ENCODE measurements at places on chromosomes 1 and 21.

DNA sequence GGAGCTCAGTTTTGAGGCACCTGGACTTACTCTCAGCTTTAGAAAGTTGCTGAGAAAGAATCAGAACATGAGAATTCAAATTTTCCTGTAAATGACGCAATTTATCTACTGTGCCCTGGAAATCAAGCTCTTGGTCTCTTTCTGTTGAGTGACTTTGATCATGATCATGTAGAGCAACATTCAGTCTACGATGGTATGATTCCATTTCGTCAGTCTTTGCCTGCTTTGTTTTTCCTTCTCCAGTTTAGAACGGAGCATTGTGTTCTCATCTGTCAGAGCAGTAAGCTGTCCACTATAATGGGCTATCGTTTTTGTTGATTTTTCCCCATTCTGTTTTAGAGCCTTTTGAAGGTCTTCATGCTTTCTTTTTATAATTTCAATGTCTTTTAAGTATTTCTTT is 20.7 kb downstream of the SFT2D2 start:
- DNase-seq = no peak

- no peak for DNase-seq
Observed at GRCh38 chr1:22711071-22711470, 432 bp downstream of the EPHB2 start.

- no peak for DNase-seq
Observed at GRCh38 chr1:227948493-227949260, 945 bp upstream of the WNT9A start.

DNA sequence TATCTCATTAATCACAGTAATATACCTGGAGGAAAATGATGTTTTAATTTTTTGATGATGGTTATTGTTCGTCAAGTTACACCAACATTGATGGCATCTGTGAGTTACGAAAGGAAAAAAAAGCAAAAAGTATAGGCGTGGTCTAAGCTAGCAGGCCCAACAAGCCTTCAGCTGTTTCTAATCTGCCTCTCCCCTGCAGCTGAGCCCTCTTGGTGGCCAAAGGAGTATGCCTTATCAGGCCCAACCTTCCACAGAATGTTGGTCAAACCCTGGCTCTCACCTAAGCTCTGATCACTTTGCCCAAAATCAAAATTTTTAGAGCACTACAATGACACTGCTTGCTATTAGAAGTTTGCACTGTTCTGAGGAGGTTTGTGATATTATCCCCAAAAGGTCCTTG is 4.9 kb downstream of the C1orf105 start:
- DNase-seq = no peak

DNA sequence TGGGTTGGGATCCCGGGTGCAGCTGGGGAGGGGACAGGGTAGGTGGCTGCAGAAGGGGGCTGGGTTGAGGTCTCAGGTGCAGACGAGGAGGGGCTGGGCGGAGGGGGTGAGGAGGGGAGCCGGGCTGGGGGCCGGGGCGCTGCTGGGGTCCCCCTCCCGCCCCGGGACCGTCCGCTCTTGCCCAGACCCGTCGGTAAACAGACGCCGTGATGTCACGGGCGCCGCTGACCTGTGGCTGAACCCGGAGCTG is 22.3 kb downstream of the DHRS3 start:
- no peak for DNase-seq

DNA sequence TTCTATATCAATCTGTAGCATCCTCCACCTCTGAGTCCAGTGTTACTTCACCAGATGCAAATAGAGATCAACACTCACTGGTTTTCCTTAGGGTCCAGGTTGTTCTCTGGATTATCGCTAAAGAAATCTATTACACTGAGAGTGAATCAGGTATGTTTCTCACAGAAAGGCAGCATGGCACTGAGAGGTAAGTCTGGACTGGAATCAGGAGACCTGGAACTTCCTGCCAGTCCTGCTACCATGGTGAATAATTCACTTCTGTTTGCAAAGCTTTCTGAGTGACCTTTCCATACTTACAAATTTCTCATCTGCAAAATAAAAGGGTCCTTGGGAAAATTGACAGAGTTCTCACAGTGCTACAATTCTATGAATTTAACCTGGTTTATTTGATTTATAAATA is 1583.3 kb downstream of the MRPL39 start:
- DNase-seq = no peak

DNA sequence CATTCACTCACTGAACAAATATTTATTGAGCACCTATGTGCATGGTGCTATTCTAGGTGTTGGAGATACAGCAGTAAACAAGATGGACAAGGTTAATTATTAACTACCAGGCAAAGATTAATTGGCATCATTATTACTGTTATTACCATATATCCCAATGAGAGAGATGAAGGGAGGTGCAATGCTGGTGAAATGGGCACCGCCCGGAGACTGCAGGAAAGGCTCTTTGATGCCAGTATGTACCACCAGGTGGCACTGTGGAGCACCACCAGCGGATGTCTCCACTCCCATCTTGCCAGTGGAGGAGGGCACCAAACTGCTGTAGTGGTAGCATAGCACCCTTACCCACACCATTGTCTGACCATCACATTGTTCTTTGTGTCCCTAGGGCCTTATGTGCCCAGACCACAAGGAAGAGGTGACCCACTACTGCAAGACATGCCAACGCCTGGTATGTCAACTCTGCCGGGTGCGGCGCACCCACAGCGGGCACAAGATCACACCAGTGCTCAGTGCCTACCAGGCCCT is 3.0 kb downstream of the TRIM46 start:
- DNase-seq = peak; percentile 60

GRCh38 chr1:201763455-201764140 is 65.4 kb upstream of the IPO9 start:
- peak; percentile 82 for DNase-seq

DNA sequence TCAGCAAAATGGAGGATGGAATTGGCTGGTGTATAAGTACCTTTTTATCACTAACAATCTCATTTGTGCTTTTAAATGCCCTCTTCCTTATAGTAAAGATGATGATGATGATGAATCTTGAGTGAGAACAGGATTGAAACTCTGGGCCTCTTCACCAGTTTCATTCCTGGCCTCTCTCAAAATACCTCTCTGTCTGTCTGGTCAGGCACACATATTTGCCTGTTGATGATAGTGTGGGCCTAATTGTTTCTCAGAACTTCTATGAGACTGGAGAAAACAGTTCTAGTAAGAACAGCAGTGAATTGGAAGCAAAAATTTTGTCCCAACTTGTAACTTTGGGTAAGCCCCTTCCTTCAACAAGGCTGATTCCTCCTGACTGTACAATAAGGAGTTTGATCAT is 94.4 kb upstream of the RGS4 start:
- peak; percentile 24 for DNase-seq

- DNase-seq = no peak
Observed at GRCh38 chr1:92085727-92086126, 5.6 kb downstream of the BTBD8 start.

GRCh38 chr1:6265151-6265550 is 4.3 kb upstream of the GPR153 start:
- no peak for DNase-seq

DNA sequence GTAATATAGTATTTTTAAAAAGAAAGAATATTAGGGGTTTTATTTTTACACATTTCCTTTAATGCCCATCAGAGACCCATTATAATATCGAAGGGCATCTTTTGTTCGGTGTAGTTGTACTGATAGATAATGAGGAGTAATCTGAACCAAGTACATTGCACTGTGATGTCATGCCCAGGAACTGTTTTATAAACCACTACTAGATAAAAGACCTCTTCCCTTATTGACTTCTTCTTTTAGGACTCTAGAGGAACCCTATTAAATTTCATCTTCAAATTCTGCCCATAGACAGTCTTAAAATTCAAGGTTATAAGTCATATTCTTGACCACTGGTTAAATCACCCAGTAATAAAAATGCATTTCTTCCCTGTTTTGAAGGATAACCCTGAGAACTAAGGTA is 206.5 kb downstream of the NRIP1 start:
- DNase-seq = no peak

- peak; percentile 33 for DNase-seq
Observed at GRCh38 chr21:24727803-24728440, 879.4 kb downstream of the MRPL39 start.

DNA sequence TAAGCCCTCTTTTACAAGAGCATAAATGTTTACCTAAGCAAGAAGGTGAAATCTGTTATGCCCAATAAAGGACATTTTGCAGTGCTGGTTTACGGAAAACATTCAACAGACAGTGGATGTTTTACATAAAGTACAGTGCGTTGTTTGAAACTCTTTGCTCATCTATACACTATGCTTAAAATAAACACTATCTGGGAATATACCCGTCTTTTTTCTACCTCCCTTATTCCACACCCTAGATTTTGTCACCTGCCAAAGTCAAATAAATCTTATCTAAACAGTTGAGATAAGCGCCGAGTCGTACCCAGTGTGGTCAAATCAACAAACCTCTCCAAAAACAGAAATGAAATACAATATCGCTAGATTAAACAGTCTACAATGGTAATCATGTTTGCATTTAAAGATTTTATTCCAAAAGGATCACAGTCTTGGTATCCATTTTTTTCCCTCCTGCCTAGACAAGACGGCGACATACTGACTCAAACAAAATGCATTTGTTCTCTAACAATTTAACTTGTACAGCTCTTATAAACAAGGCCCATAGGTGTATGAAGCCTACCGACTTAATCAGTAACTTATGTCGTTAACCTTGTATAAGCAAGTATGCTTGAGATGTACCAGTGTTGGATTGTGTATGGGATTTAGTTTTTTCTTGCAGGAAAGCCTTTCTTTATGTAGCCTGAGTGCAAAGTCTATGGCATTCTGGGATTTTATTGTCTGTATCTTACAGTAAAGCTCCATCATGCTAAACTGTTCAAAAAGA is 189.1 kb downstream of the FMN2 start:
- no peak for DNase-seq

GRCh38 chr1:44283524-44284173 is 70.4 kb downstream of the DMAP1 start:
- DNase-seq = no peak

GRCh38 chr1:154429118-154429517 is 24.0 kb downstream of the IL6R start:
- no peak for DNase-seq

- no peak for DNase-seq
Observed at GRCh38 chr1:38183096-38183495, 136.5 kb upstream of the POU3F1 start.

GRCh38 chr21:41258617-41259016 is 58.0 kb upstream of the FAM3B start:
- peak; percentile 30 for DNase-seq

GRCh38 chr1:157101149-157101548 is 1.5 kb upstream of the ETV3L start:
- no peak for DNase-seq

GRCh38 chr1:25807480-25808390 is 7.7 kb downstream of the SELENON start:
- no peak for DNase-seq

- DNase-seq = no peak
Observed at GRCh38 chr1:29392486-29393450, 156.4 kb downstream of the PTPRU start.

GRCh38 chr1:20279509-20279908 is 11.2 kb upstream of the VWA5B1 start:
- DNase-seq = peak; percentile 86

GRCh38 chr1:27435566-27436203 is 43.3 kb downstream of the GPR3 start:
- DNase-seq = no peak

DNA sequence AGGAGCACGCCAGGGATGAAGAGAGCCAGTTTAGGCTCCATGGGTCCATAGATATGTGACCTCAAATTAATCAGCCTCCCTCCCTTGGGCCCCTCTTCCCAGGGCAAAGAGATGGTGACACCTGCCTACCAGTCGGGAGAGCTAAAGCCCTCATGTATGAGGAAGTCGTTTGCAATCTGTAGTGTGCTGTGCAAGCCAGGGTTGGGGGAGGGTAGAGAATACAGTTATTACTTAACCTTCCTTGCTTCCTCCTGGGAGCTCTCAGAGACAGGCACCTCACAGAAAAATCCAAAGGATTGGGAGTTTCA is 4.0 kb downstream of the PGLYRP4 start:
- DNase-seq = no peak

- no peak for DNase-seq
Observed at GRCh38 chr1:196302981-196303380, 305.3 kb downstream of the KCNT2 start.

GRCh38 chr1:54989473-54989872 is 9.0 kb downstream of the TMEM61 start:
- no peak for DNase-seq

GRCh38 chr1:222104694-222105392 is 363.0 kb upstream of the DUSP10 start:
- no peak for DNase-seq

DNA sequence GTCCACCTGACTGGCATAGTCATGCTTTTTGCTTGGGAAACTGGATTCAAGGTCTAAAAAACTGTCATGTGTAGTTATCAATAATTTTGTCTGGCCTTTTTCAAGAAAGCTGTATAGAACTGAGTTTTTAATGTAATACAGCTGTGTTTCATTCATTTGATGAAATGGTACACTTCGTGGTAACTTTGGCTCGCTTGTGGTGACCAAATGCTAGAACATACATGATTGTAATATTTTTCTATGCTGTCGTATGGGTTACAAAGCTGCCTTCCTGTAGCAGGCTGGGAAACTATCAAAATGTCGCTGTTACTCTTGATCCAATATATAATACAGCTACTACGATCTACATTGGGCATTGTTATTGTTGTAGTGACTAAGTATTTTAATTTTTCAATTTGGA is 2.1 kb downstream of the LRRC42 start:
- DNase-seq = no peak

- no peak for DNase-seq
Observed at GRCh38 chr1:22677931-22678896, 25.2 kb downstream of the C1QB start.

GRCh38 chr1:44616991-44617702 is 57.1 kb downstream of the TMEM53 start:
- DNase-seq = peak; percentile 65

DNA sequence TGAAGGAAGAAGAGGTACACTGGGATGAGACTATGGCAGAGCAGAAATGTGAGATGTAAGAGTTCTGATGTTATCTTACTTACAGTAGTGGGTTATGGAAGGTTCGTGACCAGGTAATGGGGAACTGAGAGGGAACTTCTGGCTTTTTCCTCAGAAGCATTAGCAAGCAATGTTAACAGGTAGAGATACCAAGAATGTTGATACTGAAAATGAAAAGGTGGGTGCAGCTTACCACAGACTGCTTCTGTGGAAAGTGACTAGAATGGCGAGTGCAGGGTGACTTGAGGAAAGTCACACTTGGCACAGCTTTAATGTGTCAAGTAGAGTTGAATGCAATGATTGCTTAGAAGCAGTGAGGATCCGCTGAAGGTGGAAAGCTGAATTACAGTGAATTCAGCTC is 70.8 kb downstream of the PLA2G4A start:
- DNase-seq = no peak

All from fibroblast of skin of right biceps (primary cell).